Stimulated activated CD4-positive, alpha-beta T cell treated with anti-CD3 and anti-CD28 coated beads, Interleukin-2, amount 100 ng/mL, for 4 hours (primary cell): ENCODE measurements at places on chromosomes 5 and 9.

GRCh38 chr9:111068771-111069170, 30.5 kb upstream of the LPAR1 start:
- DNase-seq, result no peak

GRCh38 chr9:126056312-126057021, 270.2 kb upstream of the MVB12B start:
- no peak for DNase-seq

DNA sequence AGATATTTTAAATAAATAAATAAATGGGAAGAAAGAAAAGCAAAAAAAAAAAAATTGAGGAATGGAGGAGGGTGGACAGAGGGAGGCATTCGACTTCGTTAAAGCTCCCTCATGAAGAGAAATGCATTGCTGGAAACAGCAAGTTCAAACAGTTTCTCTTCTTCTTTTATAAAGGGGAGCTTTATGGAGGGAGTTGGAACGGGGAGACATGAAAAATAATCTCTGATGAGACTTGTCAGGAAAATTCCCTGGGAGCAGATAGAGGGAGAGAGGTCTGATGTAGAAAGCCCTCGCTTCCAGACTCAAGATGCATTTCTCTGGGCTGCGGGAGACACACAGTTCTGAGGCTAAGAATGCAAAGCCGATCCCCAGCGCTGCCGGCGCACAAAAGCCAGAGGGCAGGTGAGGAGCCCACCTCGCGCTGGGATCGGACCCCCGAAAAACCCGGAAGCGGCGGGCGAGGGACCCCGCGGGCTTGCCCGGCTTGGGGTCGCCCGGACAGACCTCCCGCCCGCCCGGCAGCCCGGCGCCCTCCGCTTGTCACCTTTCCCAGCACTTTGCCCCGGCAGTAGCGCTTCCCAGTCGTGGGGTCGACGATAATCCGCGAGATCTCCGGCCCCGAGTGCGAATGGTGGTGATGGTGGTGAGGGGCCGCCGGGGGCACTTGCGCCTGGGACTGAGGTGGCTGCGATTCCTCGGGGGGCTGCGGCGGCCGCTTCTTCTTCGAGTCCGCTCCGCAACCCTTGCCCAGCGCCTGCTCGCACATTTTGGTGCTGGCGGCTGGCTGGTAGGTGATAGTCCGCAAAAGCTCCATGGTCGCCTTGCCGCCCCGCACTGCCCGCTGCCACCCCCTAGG, 512 bp downstream of the PLK2 start:
- DNase-seq, result peak; percentile 2

- no peak for DNase-seq
Measured at GRCh38 chr9:88990729-88991065, 571 bp upstream of the S1PR3 start.

DNA sequence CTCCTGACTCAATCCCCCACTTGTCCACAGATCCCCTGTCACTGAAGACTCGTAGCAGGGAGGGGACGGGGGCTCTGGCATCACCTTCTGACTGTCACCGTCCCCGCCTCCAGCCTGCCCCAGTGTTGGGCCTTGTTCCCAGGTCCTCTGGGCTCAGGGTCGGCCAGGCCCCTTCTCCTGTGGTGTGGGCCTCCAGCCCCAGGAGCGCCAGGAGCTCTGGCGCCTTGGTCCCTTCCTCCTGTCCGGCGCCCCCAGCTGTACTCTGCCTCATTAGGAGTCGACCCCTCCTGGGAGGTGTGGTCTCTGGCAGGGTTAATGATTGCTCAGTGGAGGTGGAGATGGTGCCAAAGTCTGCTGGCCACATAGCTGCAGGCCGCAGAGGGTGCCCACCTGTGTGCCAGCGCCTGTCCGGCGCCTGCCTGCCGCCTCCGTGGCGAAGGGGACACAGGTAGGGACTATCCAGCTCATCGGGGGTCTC, at the start of gene CDHR2:
Gene CDHR2 (plus strand): TSS at position 376 of the 478 bp plus-strand sequence. CDS start 16,011 bp downstream, outside the sequence.
- DNase-seq, result no peak

DNA sequence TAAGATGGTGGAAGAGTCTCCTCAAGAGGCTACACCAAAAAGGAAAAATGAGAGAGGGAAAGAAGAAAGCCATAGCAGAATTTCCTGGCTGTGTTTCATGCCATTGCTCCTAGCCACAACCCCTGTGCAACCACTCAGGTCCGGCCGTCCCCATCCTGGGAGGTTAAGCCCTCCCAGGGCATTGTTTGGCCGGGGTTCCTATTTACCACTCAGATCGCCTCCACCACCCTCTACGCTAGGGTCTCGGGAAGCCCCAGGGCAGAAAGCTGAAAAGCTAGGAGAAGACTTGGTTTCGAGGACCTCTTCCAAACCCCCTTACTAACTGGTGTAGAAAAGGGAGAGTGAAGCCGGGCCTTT, 715 bp downstream of the RC3H2 start:
- no peak for DNase-seq
